ENCODE measurements at places on chromosomes 16 and 17.

DNA sequence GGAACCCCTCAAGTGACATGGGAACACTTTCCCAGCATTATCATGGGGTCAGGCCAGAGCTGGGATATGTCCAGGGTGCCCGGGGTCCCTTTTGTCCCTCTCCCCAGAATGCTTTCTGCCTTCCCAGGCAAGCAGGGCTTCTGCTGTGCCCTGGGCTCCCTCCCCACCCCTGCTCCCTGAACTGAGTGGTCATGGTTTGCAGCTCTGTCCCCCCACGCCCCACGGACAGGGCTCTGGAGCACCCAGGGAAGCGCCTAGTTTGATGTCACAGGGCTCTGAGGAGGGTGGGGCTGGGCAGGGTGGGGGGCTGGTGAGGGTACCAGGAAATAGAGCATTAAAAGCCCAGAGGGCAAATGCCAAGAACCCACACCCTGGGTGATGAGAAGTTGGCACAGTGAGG is 92.3 kb downstream of the CCDC182 start:
- no peak for DNase-seq

GRCh38 chr17:38569701-38570512 is 35.8 kb downstream of the SRCIN1 start:
- no peak for DNase-seq

DNA sequence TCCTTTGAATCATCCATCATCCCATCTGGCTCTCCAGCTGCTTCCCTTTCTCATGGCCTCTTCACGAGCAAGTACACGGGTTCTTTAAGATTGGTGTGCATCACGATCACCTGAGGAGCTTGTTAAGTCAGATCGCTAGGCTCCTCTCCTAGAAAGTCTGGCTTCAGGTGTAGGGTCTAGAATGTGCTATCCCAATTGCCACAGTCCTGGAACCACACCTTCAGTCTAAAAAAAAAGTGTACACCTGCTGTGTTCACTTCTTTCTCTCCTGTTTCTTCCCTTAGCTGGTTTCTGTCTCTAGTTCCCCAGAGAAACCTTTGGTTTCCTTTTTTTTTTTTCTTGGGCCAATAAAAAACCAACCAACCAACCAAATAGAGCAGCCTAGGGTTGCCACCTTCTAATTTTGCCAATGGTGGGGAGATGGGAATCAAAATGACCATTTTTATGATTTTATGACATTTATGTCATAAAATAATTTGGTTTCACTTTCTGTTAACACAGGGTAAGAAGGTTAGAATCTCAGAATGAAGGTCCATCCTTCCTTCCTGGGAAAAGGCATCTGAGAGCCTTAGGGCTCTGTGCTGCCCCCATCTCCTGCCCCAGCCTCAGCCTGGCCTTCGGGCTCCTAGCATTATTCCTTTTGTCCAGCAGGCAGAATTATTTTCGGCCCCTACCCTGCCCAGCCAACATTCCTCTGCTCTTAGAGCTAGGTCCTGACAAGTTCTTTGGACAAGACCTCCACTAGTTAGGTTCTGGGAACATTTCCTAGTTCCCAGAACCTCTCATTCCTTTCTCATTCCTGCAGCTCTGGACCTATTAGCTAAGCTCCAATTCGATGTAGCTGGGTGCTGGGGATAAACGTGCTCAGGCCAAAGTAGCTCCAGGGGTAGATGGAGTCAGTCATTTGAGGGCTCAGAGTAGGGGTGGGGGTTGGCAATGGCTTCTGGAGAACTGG is 1.9 kb upstream of the GGT6 start:
- no peak for DNase-seq

DNA sequence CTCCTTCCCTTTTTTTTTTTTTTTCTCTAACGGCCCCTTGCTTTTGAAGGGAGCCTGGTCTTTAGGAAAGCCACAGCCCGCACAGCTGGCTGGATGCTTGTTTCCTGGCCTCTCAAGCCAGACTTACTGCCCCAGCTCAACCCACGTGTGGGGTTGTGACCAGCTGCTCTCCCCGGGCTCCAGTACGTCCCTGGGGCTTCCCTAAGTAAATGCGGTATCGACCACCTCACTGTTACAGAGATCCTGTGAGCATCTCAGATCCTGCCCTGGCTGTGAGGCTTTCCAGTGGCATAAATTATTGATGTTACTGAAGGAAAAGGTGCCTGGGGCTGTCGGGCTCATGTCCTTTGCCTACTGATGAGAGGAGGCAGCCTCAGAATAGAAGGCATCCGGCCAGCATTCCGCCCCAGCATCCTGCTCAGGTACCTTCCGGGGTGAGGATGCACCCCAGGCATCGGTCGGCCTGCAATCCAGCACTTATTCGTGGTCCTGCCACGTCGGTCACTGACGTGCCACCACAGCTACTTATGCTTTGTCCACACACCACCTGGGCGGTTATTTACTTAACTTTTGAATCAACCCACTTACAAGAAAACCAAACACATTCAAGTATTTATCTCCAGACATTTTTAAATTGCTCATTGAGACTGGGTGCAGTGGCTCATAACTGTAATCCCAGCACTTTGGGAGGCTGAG is 9.6 kb downstream of the GPRC5B start:
- DNase-seq, result no peak

DNA sequence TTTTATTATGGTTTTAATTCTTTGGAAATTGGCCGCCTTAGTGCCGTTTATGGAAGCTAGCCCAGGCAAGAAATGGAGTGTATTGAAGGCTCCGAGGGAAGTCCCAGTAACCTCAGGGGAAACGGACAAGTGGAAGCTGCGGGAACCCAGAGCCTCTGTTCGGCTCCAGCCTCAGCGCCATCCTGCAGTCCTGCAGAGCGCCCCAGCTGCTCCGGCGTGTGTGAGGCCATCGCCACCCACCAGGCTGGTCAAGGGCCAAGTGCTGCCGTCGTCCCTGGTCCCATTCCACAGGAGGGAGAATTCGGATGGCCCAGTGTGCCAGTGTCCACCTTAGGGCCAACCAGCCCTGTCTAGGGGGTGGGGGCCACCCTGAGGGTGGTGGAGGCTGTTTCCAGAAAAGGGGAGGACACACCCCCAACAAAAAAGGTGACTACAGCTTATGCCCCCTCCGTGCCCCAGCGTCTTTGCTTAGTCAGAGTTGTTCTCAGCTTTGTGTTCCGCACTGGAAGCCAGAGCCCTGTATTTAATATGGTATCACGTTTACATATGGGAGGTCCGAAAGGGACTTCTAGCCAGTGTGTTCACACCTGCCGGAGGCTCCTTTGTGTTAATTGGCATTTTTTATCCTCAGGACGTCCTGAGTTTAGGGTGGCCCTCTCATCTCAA is 13.0 kb downstream of the MGRN1 start:
- DNase-seq, result no peak

- no peak for DNase-seq
Measured at GRCh38 chr17:66540131-66540781, 237.8 kb downstream of the PRKCA start.

GRCh38 chr17:20189979-20190378 is 180.8 kb downstream of the SPECC1 start:
- DNase-seq, result no peak

DNA sequence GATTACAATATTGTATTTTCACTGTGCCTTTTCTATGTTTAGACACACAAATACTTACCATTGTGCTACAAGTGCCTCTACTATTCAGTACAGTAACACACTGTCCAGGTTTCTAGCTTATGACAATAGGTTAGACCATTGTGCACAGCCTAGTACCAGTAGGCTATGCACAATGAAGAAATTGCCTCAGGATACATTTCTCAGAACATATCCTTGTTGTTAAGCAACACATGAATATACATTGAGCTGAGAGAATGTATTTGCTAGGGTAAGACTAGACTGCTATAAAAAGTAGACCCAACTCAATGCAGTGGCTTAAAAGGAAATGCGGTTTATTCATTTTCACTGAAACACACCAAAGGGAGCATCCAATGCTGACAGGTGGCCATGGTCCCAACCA is 285.1 kb downstream of the HS3ST3A1 start:
- DNase-seq, result no peak

GRCh38 chr17:29880031-29880430 is 50.0 kb downstream of the SSH2 start:
- DNase-seq, result no peak

DNA sequence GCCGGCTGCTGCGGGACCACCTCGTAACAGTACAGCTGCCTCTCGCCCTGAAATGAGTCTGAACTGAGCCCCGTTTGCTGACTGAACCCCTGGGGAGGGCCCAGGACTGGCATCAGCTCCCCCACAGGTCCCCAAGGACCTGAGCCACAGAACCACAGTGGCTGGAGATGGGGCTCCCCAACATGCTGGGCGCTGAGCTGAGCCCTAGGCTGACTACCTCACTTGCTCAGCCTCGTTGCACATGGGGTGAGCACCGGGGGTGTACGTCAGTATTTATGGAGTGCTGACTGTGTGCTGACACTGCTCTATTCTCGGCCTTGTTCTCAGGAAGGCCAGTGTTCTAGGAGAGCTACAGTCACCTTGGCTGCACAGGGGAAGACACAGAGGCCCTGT is 6.6 kb upstream of the VASN start:
- DNase-seq, result no peak

GRCh38 chr17:43406676-43407645 is 8.2 kb downstream of the ARL4D start:
- no peak for DNase-seq

DNA sequence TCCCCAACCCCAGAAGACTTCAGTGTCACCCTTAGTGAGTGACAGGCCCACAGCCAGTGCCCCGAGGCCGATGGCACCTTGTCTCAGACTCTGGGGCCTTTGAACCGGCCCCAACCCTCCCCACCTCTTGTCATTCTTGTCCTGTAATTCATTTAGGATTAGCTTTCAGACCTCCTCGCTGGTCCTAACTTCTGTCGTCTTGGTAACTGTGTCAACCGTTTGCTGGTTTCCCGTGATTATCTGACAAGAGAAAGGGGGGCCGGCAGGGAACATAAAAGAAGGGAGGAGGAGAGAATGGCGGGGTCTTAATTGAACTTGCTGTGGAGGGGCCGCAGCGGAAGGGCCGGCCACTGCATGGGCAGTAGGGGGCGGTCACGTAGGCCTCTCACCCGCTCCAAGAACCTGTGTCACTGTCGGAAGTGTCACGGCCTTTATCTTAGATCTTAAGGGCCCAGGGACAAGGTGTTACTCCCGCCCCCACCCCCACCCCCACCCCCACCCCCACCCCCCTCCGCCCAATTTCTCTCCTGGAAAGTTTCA is 46.5 kb upstream of the GSE1 start:
- DNase-seq, result no peak

DNA sequence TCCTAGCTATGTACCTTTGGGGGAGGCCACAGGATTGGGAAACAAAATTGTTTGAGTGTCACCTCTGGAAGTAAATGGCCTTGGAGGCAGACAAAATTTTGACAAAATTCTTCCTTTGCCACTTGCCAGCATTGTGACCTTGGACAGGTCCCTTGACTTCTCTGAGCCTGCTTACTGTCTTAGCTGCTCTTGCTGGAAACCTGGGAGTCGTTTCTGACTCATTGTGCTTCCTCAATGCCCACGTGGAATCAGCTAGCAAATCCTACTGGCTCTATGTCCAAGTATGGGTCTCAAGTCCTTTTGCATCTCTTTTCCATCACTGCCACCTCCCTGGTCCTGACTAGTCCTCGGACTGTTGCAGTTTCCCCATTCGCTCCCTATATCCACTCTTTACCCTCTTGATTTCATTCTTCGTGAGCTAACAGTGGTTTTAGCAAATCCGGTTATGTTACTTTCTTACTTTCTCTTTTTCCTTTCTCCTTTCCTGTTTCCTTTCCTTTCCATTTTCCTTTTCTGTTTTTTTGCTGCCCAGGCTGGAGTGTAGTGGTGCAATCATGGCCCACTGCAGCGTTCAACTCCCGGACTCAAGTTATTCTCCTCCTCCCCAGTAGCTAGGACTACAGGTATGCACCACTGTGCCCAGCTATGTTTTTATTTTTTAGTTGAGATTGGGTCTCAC is 68.1 kb upstream of the LGALS9 start:
- DNase-seq, result no peak

- no peak for DNase-seq
Measured at GRCh38 chr16:75745242-75745641, 19.0 kb upstream of the CPHXL start.

- no peak for DNase-seq
Measured at GRCh38 chr16:60203525-60204124, 1469.5 kb upstream of the GOT2 start.

GRCh38 chr16:14608111-14608566 is 21.9 kb downstream of the PARN start:
- no peak for DNase-seq

- DNase-seq, result no peak
Measured at GRCh38 chr17:60874772-60875171, 197.1 kb downstream of the BCAS3 start.

GRCh38 chr16:72744076-72744793 is 303.7 kb downstream of the ZFHX3 start:
- DNase-seq, result no peak

DNA sequence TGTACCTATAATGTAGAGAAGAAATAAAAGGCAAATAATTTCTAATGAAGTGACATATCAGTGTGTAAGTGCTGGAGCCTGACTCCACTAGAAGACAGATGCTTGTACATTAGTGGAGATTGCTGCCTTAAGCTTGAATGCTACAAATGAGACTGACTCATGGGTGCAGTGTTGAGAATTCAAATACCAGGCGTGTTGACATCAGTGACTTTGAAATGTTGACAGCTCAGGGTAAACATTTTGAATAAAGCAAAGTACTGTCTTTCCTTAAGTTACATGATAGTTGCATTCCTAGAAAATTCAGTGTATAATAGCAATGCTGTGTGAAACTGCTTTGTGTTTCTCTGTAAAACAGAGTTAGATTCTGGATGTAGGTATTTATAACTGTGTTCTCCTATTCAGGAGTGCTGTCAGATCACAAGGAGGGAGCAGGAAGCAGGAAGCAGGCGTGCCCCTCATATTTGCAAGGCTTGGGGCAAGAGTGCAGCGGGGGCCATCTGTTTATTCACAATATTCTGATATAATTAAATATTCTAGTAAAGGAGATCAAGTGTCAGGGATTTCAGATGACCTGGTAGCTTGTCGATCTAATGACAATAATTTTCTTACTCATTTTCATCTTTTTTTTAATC is 119.0 kb downstream of the SPECC1 start:
- DNase-seq, result no peak

GRCh38 chr16:10846213-10846998 is 27.8 kb upstream of the TVP23A start:
- DNase-seq, result no peak

DNA sequence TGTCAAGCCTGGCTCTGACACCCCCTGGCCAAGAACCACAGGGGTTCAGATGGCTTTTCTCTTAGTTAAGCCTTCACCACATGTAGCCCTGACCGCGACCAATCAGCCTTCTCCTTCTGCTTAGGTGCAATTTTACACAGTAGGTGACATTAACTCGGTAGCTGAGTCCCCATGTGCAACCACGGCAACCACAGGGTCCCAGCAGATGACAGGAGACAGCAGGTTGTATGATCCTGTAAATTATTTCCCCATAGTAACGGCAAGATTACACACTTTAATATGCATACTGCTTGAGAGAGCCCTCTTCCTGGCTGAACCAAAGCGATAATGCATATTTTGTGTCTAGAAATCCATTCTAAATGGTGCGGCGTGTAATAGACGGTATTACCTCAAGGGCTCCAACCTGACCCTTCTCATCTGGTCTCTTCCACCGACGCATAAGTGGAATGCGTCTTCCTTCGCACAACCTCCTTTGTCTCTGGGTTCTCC is 458.7 kb upstream of the ZFHX3 start:
- no peak for DNase-seq

GRCh38 chr17:20979792-20980083 is 63.1 kb downstream of the USP22 start:
- DNase-seq, result no peak
